CD4-positive, alpha-beta T cell treated with Interleukin-12 subunit alpha and Interleukin-12 subunit beta, for 1 hour (primary cell): ENCODE measurements at places on chromosomes 1 and 21.
A peak's percentile ranks its signal among the peaks of the same experiment; 100 is the strongest.

- DNase-seq: no peak
These were observed 47.4 kb upstream of the ACTRT2 start for GRCh38 chr1:2973601-2974593.

DNA sequence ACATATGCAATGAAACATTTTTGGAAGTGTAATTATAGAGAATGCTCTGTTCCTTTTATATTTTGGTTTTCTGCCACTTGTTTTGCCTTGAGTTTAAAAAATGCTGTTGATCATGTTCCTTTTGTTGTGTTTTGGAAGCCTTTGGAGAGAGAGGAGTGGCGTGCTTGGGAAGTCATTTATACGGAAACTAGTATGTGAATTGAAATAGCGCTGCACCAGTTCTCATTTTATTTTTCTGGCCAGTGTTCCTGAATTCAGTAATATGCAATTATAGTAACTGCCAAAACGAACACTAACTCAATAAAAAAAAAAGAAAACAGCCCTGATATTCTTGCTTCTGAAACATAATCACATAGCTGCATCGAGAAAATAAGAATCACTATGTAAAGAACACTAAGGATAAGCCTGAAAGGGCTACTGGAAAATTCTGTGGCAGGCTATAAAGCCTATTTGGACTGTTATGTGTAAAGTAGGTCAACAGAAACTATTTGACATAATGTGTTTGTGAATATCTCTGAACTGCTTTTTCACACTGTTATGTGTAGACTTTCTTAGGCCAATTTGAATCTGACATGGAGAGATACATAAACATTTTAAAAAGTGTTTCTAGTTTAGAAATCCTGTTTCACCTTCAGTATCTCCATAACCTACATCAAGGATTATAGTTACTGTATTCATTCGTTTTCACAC is 742.0 kb downstream of the KCNT2 start:
- DNase-seq: no peak

DNA sequence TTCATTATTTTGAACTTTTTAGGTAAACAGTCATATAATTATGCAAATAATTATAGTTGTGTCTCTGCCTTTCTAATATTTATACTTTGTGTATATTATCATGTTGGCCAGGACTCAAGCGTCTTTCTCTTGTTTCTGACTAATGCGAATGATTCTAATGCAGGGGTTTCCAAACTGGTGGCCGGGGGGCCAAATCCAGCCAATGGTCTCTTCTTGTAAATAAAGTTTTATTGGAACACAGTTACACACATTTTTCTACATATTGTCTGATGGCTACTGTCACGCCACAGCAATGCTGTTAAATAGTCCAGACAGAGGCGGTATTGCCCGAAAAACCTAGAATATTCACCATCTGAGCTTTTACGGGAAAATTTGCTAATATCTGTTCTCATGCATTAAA is 8.9 kb upstream of the POFUT2 start:
- no peak for DNase-seq

DNA sequence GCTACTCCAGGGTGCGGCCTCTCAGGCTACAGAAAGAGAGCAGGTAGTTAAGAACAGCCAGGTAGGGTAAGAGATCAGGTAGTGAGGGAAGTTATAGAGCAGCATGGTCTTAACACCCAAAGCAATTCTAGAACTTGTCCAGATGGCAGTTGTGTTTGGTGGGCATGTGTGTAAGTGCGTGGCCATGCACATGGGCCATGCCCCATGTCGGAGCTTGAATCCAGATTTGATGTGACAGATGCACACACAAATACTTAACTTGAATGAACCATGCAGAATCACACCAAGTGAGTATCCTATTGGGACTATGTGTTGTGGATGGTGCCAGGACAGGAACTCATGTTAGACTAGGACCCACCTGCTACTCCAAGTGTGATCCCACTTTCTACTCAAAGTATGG is 145.7 kb upstream of the HMGB4 start:
- DNase-seq: no peak

- no peak for DNase-seq
These were observed 462.3 kb upstream of the NFIA start for GRCh38 chr1:60620087-60620486.

GRCh38 chr1:188476606-188477005 is 1647.9 kb downstream of the PLA2G4A start:
- no peak for DNase-seq

GRCh38 chr1:218384581-218384993 is 39.5 kb downstream of the TGFB2 start:
- DNase-seq: no peak

DNA sequence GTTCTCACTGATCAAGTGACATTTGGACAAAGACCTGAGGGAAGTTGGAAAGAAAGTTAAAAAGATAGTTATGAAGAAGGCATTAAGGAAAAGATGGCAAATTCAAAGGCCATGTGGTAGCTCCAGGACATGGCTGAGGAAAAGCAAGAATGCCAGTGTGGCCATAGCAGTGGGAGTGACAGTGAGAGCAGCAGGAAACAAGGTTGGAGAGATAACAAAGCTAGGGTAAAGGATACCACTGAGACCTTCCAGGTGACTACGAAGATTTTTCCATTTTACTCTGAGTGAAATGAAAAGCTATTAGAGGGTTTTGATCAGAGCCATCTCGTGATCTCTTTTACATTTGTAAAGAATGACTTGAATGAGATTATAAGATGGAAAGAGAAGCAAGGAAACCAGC is 170.6 kb downstream of the SLC44A5 start:
- no peak for DNase-seq

DNA sequence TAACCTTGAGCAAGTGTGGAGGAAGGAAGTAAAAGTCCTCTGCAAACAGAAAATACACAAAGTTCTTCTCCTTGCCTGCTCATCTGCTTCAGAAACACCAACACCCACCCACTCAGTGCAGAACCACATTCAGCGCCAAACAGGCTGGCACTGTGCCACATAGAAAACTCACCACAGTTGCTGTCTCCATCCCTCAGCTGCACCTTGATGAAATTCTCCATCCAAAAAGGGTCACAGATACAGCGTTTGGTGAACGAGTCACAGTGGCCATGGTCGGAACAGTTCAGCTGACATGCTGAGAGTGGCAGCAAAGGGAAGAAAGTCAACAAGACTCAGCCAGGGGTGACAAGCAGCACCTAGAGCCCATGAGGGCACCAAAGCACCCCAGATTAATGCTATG is 114.5 kb downstream of the KIAA0319L start:
- no peak for DNase-seq

GRCh38 chr1:228850141-228851100 is 115.1 kb downstream of the RHOU start:
- no peak for DNase-seq

GRCh38 chr1:40780678-40781607 is 2.6 kb upstream of the KCNQ4 start:
- DNase-seq: no peak

- DNase-seq: peak; percentile 58
These were observed 25.1 kb downstream of the NENF start for GRCh38 chr1:212457740-212458338.

GRCh38 chr1:15243275-15244043 is 3.6 kb upstream of the FHAD1 start:
- no peak for DNase-seq

DNA sequence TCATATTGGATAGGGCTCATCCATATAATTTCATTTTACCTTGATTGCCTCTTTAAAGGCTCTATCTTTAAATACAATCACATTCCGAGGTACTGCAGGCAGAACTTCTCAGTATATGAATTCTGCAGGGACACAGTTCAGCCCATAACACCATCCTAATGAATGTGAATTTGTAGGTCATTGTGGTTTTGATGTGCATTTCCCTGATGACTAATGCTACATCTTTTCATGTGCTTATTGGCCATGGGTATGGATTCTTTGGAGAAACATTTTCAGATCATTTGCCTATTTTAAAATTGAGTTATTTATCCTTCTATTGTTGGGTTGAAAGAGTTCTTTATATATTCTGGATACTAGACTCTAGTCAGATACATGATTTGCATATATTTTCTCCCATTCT is 9.6 kb upstream of the RPS6KC1 start:
- DNase-seq: no peak

GRCh38 chr1:163471779-163472650 is 150.3 kb downstream of the NUF2 start:
- DNase-seq: no peak
